ENCODE measurements at places on chromosomes 6 and 20.

DNA sequence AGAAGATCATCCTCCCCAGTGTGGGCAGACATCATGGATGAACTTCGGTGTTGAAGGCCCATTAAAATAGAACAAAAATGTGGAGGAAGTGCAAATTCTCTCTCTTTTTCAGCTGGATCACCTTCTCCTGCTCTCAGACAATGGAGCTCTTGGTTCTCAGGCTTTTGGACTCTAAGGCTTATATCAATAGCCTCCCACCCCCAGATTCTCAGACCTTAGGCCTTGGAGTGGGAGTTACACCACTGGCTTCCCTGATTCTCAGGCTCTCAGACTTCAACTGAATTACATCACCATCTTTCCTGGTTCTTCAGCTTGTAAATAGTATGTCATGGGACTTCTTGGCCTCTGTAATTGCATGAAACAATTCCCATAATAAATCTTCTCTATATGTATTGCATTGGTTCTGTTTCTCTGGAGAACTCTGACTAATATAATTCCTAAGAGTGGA lies 36.6 kb downstream of the NSFL1C start:
- no peak for DNase-seq

GRCh38 chr20:35275741-35276251 lies 2.1 kb downstream of the MMP24OS start:
- DNase-seq = no peak

DNA sequence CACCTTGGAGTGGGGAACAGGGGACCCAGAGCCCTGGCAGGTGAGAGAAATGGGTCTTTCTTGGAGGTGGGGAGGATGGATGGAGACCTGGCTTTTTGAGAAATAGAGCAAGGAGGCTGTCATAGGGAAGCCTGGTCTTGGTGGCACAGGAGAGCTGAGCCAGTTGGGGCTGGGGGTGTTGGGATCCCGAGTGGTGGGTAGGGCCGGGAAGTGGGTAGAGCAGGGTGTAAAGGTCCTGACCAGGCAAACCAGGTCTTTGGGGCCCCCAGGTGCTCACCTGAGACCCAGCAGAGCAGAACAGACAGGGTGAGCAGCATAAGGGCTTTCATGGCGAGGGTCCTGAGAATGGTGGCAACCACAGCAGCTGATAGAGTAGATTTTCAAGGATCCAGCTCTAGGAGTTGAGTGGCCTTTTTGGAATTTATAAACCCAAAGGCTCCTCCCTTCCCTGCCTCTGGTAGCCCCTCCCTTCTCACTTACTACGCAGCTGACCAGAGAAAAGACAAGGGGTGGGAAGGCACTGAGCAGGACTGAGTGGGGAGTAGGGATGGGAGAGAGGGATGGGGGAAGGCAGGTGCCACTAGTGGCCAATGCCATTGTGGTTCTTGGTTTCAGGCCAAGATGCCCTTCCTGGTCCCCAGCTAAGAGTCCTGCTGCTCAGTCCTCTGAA lies at the start of gene LY6G6C:
LY6G6C (minus strand) TSS at position 396 of the 670 bp plus-strand sequence; CDS start at position 329, 67 bp downstream.
- DNase-seq = no peak

GRCh38 chr6:36050305-36050704 lies 22.7 kb downstream of the MAPK14 start:
- DNase-seq = no peak

DNA sequence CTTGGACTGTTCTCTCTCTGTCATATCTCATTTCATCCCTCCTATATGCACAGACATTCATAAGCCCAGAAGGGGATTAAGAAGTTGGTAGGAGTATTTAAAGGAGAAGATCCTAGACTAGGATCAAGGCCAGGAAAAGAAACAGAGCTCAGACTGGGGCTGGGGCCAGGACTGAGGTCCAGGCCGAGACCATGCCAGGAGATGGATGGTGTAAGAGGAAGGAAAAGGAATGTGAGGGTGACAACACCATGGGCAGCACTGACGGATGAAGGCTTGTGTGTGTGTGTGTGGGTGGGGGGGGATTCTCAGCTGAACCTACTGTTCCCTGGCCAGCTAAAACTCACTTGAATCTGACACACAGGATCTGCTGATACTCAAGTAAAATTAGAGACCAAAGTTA lies 182.1 kb downstream of the KIF6 start:
- no peak for DNase-seq

DNA sequence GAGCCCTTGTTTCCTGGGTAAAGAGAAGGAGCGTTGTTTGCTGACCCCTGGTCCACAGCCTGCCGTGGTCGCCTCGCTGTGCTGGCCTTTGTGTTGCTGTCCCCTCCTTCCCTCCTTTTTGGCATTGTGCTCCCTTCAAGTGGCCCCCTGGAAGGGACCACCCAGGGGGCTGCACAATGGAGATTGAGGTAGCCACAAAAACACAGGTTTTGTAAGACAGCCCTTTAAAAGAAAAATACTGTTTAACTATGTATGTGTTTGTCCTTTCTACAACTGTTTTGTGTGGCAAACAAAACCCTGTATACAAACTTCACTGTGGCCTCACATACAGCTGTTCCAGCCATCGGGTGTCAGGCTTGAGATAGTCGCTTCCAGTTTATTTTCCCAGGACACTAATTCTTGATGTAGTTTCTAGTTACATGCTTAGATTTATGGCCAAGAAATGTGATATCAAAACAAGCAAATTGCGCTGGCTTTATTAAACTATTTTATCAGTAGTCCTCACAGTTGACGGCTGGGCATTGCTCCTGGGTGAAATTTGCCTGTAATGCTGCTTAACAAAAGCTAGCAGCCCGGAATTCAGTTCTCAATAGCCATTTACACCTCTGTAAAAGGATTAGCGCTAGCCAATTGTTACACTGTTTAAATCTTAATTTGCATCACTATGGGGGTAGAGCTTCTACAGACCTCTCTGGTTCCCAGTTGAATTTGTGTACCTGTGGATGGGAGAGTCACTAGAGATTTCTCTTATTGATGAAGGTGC lies 64.1 kb downstream of the KIZ start:
- DNase-seq = no peak

DNA sequence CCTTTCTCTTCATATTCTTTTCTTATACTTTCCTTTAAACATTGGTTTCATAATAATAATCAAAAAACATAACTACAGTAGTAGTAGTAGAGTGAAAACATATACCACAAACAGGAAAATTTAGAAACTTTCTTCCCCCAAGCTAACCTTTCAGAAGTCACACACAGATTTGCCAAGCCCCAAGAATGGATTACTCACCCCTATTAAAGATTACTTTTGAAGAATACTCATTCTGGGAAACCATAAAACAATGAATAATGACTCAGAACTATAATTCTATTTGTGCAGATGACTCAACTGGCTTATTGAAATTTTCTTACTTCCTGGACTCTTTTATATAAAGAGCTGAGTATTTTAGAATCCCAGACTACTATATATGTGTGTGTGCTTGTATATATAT lies 119.4 kb upstream of the GJE1 start:
- no peak for DNase-seq

DNA sequence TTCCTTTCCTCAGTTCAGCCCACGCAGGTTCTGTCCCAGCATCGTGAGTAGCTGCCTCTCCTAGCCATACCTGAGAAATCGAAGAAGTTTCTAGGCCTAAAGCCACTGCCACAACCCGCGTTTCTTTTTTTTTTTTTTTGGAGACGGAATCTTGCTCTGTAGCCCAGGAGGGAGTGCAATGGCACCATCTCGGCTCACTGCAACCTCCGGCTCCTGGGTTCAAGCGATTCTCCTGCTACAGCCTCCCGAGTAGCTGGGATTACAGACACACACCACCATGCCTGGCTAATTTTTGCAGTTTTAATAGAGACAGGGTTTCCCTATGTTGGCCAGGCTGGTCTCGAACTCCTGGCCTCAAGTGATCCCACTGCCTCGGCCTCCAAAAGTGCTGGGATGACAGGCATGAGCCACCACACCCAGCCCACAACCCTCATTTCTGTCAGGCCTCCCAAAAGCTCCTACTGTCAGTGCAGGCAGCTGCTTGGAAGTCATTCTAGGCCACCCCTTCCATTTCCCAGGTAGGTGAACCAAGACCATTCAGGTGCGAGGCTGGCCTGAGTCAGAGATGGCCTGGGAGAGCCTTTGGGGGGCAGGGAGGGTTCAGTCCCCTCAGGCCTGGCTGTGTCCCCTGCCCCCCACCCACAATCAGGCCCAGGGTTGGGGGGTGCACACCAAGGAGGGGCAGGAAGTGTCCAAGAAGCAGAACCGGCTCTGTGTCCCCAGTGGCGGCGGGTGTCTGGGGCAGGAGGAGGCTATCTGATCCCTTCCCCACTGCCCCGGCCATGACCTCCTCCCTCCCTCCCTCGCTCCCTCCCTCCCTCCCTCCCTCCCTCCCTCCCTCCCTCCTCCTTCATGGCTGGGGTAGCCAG lies 47.2 kb downstream of the NOL4L start:
- DNase-seq = no peak

DNA sequence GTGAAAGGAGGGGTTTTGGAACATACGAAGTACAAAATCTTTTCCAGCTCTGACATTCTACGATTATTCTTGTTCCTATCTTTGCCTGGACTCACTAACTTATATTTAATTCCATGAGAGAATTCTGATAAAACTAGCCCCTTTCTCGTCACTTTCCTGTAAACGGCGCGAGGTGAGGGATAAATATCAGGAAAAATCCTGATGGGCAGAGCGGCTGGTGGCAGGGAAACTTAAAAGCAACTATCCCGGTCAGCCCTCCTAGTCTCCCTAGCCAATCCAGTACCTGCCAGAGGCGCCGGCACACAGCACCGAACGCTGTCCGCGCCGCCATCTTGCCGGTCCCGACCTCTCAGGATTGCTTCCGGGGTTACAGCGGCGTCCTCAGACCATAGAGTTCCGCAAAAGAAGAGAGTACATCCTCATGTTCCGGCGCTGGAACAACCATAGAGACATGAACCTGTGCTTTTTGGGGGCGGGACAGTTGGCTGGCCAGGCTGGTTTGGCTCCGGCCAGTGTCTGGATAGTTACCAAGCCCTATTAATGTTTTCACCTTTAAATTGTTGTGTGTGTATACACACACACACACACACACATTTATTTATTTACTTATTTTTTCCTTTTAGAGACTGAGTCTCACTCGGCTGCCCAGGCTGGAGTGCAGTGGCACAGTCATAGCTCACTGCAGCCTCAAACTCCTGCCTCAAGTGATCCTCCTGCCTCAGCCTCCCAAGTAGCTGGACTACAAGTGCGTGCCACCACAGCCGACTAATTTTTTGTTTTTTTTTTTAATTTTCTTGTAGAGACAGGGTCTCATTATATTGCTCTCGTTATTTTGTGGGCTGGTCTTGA lies at the start of gene MRPS10:
MRPS10 (minus strand) TSS at position 343 of the 849 bp plus-strand sequence; CDS start at position 331, 12 bp downstream.
- DNase-seq = peak; percentile 71

DNA sequence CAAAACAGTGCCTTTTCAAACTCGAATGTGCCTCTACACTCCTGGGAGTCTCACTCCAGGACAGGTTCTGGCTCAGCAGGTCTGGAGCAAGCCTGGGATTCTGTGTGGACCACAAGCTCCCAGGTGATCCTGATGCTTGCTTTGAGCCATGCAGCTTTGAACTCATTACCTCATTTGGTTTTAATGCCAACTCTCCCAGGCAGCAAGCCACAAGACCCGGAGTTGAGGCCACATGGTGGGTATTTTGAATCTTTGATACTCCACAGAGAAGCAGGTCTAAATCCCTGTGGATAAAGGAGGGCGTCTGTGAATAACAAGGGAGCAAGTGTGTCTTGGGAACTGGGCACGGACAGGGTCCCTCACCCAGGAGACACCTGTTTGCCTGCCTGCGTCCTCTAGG lies 205.4 kb upstream of the CST7 start:
- no peak for DNase-seq

- DNase-seq = no peak
Measured at GRCh38 chr6:69796073-69796641, 653 bp downstream of the LMBRD1 start.

- no peak for DNase-seq
Measured at GRCh38 chr20:63090682-63091571, 84.2 kb upstream of the BHLHE23 start.

DNA sequence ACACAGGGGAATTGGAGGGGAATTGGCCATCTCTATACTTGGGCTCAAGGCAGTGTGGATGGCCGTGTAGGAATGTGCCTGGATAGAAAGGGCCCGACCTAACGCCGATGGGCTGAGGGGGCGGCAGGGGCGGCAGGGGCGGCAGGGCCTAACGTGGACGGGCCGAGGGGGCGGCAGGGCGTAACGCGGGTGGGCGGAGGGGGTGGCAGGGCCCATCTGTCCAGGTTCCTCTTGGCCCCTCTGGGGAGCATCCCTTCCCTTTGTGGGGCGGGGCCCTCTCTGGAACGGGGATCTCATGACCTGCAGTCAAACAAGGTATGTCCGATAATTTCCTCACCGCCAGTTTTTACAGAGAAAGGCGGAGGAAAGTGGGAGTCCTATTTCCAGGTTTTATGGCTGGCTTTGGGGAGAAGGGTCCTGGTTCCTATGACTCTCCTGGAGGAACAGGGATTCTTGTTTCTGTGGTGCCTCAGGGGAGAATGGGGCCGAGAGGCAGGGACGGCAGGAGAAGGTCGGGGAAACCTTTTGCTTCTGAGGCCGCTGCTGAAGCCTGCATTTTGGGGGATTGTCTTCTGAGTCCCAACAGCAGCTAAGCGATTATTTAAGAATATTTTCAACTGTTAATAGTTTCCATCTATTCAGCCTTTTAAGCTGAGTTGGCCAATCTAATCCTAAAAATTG lies 100.8 kb upstream of the FRMD1 start:
- DNase-seq = no peak

GRCh38 chr6:18820725-18821124 lies 433.6 kb downstream of the RNF144B start:
- no peak for DNase-seq

DNA sequence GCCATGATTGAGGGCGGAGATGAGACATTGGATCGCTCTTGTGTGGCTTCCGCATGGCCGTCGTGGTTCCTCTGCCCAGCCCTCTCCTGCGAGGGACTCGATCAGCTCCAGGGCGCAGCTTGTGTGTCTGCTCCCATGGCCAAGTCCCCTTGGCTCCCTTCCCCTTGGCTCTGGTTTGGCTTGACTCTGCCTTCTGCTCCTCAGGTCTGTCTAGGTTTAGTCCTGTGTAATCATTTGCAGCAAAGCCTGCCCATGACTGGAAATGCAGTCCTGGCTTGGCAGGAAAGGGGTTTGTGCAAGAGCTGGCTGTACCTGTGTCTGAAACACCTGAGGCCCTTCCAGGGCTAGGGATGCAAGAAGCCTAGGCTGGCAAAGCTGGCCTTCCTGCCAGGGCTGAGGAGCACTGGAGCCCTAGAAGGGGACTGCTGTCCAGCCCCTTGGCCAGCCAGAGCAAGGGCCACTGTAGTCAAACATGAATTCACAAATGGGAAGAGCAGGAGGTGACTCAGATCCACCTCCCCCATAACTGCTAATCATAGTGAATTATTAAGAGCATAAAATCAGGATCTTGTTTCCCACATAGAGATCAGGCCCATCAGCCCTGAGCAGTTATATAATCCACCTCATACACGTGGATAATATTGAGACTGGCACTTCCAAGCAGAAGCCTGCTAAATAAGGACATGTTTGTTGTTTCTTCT lies 196.8 kb downstream of the FARS2 start:
- DNase-seq = no peak

DNA sequence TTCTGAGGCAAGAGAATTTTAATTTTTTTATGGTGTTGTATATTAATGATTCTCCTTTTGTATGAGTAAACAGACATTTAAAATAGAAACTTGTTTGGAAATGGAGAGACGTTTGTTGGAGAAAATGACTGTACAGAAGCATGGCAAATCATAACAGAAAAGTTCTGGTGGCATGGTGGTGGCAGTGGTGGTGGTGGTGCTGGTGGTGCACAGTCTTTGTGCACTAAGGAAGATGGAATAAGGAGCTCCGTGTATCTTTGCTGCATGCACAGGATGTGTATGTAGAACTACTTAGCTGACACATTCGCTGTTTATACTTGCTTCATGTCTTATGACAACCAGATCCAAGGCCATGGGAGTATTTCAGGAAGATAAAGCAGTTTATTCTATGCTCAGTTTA lies 294.9 kb downstream of the UTRN start:
- DNase-seq = no peak

GRCh38 chr6:35427851-35428321 lies 24.3 kb upstream of the FANCE start:
- DNase-seq = no peak

Measured in stimulated activated CD8-positive, alpha-beta memory T cell treated with anti-CD3 and anti-CD28 coated beads, Interleukin-15, amount 100 ng/mL, for 4 hours (primary cell).